Fibroblast of mammary gland (primary cell): ENCODE measurements at places on chromosomes 7 and 10.

- DNase-seq: no peak
Measured at GRCh38 chr10:124109261-124109660, 15.9 kb upstream of the CHST15 start.

DNA sequence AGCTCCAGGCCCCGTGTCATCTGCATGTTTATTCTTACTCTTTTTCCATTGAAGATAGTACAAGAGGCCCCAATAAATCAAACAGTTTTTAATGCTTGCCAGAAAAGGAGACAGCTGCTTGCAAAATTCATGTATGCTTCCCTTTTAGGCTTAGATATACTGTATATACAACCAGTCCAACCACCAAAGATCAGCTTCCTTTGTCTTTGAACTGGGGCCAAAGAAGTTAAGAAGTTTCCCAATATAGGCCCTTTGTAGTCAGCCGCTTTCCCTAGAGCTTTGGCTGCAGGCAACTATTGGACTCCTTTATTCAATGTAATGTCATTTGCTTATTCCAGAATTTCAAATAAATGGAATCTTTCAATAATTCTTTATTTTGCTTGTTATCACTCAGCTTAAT lies 1395.0 kb downstream of the GATA3 start:
- no peak for DNase-seq

GRCh38 chr10:1208366-1209311 lies 152.5 kb downstream of the WDR37 start:
- DNase-seq: no peak

GRCh38 chr7:140640060-140640637 lies 464 bp downstream of the DENND2A start:
- no peak for DNase-seq

GRCh38 chr7:128840326-128841170 lies 10.3 kb downstream of the FLNC start:
- no peak for DNase-seq
